ENCODE measurements at places on chromosomes 16 and 17. TPM values are rescaled to one million over a fixed set of nuclear protein-coding genes. Genes with fewer than 3 reads are reported as not detected.

DNA sequence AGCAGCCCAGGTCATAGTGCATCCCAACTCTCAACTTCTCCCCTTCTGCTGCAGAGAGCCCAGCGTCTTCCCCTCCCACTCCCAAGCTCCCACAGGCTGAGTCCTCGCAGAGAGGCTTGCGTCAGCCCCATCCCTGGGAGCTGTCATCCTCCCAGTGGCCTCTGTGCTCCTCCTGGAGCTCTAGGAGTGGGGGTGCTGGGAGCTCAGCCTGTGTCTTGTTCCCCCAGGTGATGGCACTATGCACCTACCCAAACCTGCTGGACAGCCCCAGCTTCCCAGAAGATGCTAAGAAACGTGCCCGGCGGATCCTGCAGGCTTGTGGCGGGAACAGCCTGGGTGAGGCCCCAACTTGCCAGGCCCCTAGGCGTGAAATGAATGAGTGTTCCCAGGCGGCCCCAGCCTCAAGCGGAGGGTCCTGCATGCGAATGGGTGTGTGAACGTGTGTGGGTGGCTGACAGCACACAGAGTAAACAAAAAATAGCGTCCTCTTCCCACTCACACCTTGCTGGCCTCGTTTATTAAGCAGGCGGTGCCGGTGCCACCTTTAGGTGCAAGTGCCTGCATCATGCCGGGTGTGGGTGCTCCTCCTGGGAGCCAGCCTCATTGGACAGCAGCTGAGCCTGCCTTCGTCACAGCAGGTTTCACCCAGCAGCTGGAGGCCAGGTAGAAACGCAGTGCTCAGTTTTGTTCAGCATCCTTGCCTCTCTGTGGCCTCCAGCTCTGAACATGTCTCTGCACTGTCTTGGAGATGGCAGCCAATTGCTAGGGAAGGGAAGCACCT is 16.5 kb downstream of the GPT2 start:
- peak overlapping the region; percentile 49 for H3K27ac ChIP-seq
- H3K4me3 ChIP-seq = no peak overlapping the region
- no peaks in the 10 kb centered on the region for H3K27me3 ChIP-seq
- no peak for DNase-seq
- H3K4me1 ChIP-seq = peaks cover 40% of the 10 kb centered on the region

- H3K4me1 ChIP-seq = peaks cover 57% of the 10 kb centered on the region
- H3K27me3 ChIP-seq = peaks cover 59% of the 10 kb centered on the region
- H3K27ac ChIP-seq = peak overlapping the region; percentile 76
Observed at GRCh38 chr17:7293816-7294613, 424 bp downstream of the YBX2 start.

DNA sequence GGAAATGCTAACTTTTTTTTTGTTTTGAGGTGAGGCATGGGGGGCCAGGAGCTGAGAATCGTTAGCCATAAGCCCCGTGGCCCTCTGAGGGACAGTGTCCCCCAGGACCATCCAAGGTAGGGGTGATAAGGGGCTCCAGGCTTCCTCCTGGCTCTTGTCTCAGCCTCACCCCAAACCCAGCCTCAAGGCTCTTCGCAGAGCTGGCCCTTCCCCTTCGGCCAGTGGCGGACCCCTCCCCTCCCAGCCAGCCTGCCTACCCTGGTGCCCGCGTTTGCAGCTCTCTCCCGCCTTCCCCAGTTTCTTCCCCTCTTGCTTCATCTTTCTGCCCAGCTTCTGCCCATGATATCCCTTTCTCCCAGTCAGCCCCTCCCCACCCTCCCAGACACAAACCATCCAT is 22.7 kb upstream of the ATP2A3 start:
- no peak overlapping the region for H3K4me3 ChIP-seq
- H3K27ac ChIP-seq = no peak overlapping the region
- H3K27me3 ChIP-seq = peaks cover 5% of the 10 kb centered on the region

DNA sequence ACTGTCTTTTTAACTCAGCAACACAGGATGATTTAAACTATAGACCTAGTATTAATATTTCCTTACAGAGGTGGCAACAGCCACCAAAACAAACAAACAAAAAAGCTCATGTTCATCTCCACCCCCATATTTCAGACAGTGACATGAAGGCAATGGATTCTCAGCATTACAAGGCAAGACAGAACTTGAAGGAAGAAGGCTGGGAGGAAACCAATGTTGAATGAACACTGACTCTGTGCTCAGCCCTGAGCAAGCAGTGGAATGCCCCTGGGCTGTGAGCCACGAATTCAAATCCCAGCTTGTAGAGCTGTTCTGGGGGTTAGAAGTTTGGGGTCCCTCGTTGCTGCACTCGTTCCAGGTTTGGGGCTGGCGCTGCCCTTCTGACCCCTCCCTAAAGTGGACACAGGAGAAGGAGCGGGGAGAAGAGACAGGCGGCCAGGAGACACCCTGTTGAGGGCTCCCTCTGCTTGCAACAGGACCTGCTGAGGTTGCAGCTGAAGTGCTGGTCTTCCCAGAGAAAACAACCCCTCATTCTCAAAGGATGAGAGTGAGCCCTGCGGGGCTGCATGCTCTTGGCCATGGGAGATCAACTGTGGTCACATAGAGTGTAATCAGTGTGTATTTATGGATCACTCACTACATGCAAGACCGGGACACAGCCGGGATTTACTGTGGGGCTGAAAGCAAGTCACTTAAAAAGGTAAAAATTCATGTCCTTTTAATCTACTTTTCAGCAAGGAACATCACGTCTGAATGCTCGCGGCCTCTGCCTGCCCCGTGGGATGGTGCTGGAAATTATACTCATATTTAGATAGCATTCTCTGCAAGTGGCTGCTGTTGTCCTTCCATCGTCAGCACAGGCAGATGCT is 34.3 kb downstream of the MYH3 start:
- H3K36me3 ChIP-seq = no peaks in the 10 kb centered on the region

DNA sequence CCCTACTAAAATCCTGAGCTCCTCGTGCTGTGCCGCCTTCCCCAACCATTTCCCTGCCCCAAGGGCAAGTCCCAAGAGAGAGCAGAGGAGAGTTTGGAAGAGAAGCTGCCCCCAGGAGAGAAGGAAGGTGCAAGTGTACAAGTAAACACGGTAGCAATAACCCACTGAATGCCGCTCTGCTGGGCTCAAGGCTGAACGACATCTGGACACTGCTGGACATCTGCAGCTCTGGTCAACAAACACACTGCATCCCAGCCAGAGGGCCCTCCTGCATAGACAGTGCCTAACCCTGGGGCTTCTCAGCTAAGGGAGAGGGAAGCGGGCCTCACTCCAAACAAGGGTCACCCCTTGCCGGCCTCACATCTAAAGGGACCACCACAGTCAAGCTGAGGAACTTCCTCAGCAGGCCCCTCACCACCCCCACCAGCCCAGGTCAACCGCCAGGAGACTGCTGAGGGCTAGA is 12.7 kb downstream of the JUP start:
- no peak for DNase-seq
- H3K4me1 ChIP-seq = peaks cover 86% of the 10 kb centered on the region
- peak overlapping the region; percentile 11 for H3K4me3 ChIP-seq

DNA sequence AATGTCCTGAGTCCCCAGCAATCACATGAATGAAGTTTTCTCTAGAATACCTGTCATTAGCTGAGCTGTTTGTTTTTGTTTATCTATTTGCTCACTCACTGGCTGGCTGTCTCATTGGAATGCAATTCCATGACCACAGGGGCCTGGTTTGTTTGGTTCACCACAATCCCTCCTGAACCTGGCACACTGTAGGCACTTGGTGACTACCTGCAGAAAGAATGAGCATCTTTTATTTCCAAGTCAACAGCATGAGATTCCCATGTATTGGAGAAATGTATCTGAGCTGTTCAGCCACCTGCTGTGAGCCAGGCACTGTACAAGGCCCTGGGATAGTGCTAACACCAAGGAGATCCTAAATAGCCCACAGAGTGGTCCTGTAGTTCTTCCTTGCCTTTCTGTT is 345.1 kb downstream of the XYLT1 start:
- no peaks in the 10 kb centered on the region for H3K4me1 ChIP-seq
- no peak overlapping the region for H3K4me3 ChIP-seq
- H3K27ac ChIP-seq = no peak overlapping the region
- peaks cover 11% of the 10 kb centered on the region for H3K36me3 ChIP-seq
- no peaks in the 10 kb centered on the region for H3K27me3 ChIP-seq

- H3K27ac ChIP-seq = no peak overlapping the region
- no peaks in the 10 kb centered on the region for H3K36me3 ChIP-seq
- DNase-seq = no peak
- no peaks in the 10 kb centered on the region for H3K4me1 ChIP-seq
- peaks cover 18% of the 10 kb centered on the region for H3K27me3 ChIP-seq
Observed at GRCh38 chr17:45848868-45849535, 4.3 kb downstream of the SPPL2C start.

DNA sequence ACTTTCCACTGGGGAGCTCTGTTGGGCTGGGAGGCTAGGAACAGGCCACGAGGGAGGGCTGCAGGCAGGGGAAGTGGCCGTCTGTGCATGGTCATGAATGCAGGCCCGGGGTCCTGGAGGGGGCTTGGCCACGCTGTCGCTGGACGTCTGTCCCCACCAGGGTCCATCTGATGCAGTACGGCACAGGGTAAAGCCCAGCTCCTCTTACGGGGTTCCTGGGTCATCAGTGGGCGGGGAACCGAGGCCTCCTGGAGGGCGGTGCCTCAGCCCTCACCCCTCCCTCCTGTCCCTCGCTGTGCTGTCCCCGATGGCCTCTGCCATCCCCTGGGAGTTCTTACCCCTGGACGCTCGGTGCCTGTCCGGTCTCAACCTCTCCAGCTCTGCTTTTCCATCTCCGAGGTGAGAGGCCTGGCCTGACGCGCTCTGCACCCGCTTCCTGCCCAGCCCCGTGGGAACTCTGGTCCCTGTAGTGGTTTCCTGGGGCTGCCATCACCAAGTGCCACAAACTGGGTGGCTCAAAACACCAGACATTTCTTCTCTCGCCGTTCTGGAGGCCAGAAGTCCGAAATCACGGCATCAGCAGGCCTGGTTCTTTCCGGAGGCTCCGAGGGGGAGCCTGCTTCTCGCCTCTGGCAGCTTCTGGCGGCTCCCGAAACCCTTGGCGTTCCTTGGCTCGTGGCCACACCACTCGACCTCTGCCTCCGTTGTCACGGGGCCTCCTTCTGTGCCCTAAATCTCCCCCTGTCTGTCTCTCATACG is 182.8 kb downstream of the SEC14L1 start:
- peak; percentile 77 for DNase-seq
- peak overlapping the region; percentile 61 for H3K4me3 ChIP-seq
- peaks cover 87% of the 10 kb centered on the region for H3K4me1 ChIP-seq

- H3K4me1 ChIP-seq = peaks cover 68% of the 10 kb centered on the region
- peak overlapping the region; percentile 95 for H3K27ac ChIP-seq
- no peaks in the 10 kb centered on the region for H3K36me3 ChIP-seq
- H3K4me3 ChIP-seq = no peak overlapping the region
- DNase-seq = no peak
Observed at GRCh38 chr17:78885956-78886355, 17.0 kb downstream of the CEP295NL start.

GRCh38 chr16:63349961-63350360 is 1313.7 kb upstream of the CDH8 start:
- no peaks in the 10 kb centered on the region for H3K27me3 ChIP-seq
- H3K36me3 ChIP-seq = no peaks in the 10 kb centered on the region
- no peak for DNase-seq
- no peak overlapping the region for H3K4me3 ChIP-seq
- no peaks in the 10 kb centered on the region for H3K4me1 ChIP-seq

DNA sequence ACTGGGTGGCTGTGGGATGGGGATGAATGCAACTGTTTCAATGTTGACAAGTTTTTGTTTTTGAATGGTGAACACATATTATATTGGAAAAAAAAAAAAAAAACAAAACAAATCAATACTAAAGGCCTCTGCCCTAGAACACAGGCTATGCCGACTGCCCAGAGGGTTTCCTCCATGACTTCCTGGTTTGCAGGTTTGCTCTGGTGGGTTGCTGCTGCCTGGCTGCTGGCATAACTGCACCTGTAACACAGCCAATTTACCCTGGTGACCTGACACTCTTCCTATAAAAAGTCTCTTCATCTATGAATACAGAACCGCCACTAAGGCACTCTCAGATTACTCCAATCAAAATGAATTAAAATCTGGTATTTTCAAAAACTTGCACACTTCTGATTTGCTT is 10.4 kb downstream of the GLYR1 start:
- no peaks in the 10 kb centered on the region for H3K27me3 ChIP-seq
- H3K4me1 ChIP-seq = no peaks in the 10 kb centered on the region
- H3K4me3 ChIP-seq = no peak overlapping the region

DNA sequence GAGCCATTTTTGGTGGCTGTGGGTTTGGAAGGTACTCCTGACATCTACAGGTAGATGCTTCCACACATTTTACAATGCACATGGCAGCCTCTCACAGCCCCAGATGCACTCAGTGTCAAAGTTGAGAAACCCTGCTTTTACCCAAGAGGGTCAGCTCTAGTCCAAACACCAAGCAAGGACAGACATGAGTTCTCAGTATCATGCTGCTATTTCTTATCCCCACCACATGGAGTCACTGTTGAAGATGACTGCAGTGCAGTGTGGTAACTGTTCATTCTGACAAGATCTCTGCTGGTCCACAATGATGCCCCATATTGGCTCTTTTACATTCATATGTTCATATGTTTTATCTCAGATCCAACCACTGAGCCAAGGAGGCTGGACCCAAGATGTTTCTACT is 50.5 kb upstream of the SALL1 start:
- no peaks in the 10 kb centered on the region for H3K27me3 ChIP-seq
- no peak for DNase-seq
- H3K27ac ChIP-seq = no peak overlapping the region
- H3K4me3 ChIP-seq = no peak overlapping the region
- no peaks in the 10 kb centered on the region for H3K4me1 ChIP-seq

GRCh38 chr17:17206913-17207335 is 791 bp upstream of the PLD6 start:
- H3K4me1 ChIP-seq = peaks cover 43% of the 10 kb centered on the region
- H3K4me3 ChIP-seq = peak overlapping the region; percentile 70
- H3K36me3 ChIP-seq = peaks cover 14% of the 10 kb centered on the region
- peak overlapping the region; percentile 95 for H3K27ac ChIP-seq
- no peak for DNase-seq

GRCh38 chr17:70158591-70158990 is 10.7 kb upstream of the KCNJ2 start:
- no peak for DNase-seq
- peaks cover 3% of the 10 kb centered on the region for H3K27me3 ChIP-seq
- no peaks in the 10 kb centered on the region for H3K4me1 ChIP-seq
- H3K27ac ChIP-seq = no peak overlapping the region
- no peaks in the 10 kb centered on the region for H3K36me3 ChIP-seq

The KRT14 gene
- 9,766 TPM for total RNA-seq

The SYT17 gene
- total RNA-seq = 5.1 TPM

The KRT32 gene
- total RNA-seq = 71.2 TPM

The SMIM5 gene
- total RNA-seq = 1.7 TPM
